ENCODE measurements at places on chromosomes 16 and 17.

GRCh38 chr17:70677783-70678647 lies 508.7 kb downstream of the KCNJ2 start:
- no peak for DNase-seq

GRCh38 chr17:27233776-27234175 lies 60.1 kb upstream of the WSB1 start:
- DNase-seq, result no peak

DNA sequence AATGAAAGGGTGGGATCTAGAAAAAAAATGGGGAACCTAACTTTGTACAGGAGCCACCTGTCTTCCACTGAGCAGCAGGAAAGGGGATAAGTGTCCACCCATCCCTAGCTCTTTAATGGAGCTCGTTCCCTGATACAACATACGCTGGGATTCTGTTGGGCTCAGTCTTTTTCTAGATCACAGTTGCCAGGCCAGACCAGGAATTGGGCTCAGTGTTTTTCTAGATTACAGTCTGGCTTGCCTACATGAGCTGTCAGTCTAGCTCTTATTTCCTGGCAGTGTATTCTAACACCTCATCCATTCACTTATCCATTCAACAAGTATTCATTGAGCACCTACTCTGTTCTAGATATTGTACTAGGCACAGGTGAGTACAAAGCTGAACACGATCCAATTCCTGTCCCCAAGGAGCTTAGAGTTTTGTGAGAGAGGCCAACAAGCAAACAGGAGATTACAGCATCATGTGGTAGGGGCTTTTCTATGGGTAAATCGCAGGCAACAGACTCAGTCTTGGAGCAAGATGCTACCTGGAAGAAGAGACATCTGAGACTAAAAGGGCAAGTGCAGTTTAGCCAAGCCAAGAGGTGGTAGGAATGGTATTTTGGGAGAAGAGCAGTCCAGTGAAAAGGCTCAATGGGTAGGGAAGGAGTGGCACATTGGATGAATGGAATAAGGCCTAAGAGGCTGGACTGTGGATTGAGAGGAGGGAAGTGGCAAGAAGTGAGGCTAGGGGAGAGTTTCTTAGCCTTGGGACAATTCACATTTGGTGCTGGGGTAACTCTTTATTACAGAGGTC lies 138.0 kb upstream of the HS3ST2 start:
- DNase-seq, result no peak

- peak; percentile 47 for DNase-seq
These were observed 1.3 kb downstream of the ZNF821 start for GRCh38 chr16:71882505-71883167.

GRCh38 chr17:1221209-1221608 lies 41.4 kb upstream of the ABR start:
- no peak for DNase-seq

- no peak for DNase-seq
These were observed 2.9 kb downstream of the NKD1 start for GRCh38 chr16:50550866-50551641.

DNA sequence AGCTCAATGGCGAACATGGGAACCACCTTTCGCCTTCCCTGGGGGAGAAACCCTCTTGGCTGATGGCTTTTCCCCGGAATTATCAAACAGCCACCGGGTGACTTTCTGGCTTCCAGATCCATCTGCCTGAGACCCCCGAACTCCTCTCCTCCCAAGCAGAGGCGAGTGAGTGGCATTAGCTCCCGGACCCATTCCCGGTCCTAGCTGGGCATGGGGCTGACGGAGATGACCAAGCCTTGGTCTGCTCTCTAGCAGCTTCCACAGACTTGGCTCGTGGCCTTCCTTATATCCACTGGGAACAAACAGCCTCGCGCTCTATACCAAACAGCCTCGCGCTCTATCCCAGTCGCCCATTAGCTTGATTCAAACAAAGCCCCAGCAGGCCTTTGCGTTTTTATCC lies 62.4 kb downstream of the CCDC182 start:
- DNase-seq, result no peak

- no peak for DNase-seq
These were observed at the start of gene RBFOX1 for GRCh38 chr16:7332611-7333010. Gene RBFOX1, plus strand, starts transcription at chr16:7332845.

GRCh38 chr16:57781741-57782606 lies 20.3 kb downstream of the KIFC3 start:
- no peak for DNase-seq

DNA sequence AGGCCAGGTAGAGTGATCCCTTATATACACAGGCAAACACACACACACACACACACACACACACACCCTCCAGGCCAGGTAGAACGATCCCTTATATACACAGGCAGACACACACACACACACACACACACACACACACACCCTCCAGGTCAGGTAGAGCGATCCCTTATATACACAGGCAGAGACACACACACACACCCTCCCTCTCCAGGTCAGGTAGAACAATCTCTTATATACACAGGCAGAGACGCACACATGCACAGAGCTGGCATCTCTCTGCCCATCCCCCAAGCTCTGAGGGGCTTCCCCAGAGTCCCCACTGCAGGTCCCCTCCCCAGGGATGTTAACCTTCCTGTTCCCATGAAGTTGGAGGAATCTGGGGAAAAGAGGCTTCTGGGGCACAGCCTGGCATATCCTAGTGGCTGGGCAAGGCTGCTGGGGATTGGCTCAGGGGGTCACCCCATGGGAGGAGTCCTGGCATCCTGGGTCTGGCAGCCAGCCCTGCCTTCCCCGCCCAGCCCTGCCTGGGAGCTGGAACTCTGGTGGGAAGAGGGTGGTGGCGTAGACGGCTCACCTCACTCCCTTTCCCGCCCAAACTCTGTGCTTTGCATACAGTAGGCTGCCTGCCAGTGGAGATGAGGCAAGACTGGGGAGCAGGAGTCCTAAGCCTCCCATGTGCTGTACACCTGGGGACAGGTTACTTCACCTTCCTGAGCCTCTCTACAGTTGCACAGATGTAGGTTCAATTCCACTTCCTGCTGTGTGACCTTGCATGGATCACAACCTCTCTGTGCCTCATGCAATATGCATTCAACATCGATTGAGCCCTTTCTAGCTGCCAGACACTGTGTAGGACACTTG lies 41.8 kb downstream of the TEKT5 start:
- no peak for DNase-seq

DNA sequence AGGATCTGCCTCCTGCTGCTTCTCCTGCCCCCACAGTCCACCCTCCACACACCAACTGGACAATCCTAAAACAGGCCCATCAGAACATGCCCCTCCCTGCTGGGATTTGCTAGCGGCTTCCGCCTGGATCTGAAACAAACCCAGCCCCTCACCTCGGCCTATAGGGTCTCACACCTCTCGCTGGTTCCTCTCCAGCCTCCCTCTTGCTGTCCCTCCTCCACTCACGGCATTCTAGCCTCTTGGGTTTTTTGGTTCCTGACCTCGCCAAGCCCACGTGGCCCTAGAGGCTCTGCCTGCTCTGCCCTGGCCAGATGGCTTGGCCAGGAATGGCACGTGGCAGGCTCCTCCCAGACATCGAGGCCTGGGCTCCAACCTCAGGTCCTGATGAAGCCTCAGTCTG lies 15.7 kb upstream of the MTSS2 start:
- DNase-seq, result no peak

DNA sequence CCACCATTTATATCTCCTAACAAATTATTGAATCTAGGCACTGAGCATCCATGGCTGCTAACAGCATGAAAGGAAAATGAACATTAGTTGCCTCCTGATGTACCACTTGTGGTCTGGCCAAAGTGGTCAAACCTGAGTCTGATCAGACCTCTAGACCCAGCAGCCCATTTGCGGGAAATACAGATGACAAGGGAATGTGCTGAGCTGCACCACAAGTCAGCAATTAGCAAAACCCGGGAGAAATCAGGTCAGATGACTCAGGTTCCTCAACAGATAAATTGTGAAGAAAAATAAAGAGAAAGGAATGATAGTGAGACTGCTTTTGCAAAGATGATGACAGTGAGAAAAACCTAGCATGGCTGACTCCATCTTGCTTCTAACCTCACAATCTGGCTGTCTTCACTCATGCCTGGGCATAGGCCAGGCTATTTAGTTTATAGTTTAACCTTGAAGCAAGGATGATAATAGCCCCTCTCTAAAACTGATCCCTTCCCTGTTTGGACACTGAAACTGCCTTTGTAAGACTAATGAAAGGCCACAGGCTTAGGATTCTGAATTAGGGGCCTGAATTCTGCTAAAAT lies 142.7 kb upstream of the ASIC2 start:
- no peak for DNase-seq

DNA sequence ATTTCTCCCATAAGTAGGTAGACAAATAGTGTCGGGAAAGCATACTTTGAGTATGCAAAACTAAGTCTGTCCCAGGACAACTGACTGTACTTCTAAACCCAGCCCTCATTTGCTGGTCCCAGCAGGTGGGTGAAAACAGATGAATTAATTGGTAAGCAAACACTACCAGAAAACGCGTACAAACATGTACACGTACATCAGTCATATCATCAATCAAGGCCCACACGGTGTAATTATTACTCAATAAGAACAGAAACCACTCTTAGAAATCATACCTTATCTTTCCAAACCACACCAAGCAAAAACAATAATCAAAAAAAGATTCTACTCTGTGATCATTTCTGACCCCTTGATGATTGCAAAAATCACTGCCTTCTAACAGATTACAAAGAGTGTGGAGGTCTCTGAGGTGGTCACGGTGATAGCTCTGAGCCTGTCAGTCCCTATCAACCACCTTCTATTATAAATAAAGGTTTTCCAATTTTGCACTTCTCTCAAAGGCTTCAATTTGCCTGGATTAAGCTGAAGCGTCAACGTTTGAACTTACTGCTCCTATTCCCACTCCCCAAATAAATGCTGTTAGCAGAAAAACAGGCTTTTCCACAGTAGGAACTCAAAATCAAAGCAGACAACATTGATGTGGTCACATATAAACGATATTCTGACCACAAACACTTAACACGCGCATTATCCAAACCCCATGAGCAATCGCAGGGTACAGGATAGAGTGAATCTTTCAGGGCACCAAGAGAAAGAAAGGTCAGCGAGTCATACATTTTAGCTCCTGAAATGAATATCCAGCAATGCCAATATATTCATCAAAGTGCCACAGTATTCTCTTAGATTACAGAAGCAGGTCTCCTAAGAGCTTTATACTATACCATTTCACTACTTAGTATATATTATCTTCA lies 211.9 kb downstream of the STX8 start:
- no peak for DNase-seq

DNA sequence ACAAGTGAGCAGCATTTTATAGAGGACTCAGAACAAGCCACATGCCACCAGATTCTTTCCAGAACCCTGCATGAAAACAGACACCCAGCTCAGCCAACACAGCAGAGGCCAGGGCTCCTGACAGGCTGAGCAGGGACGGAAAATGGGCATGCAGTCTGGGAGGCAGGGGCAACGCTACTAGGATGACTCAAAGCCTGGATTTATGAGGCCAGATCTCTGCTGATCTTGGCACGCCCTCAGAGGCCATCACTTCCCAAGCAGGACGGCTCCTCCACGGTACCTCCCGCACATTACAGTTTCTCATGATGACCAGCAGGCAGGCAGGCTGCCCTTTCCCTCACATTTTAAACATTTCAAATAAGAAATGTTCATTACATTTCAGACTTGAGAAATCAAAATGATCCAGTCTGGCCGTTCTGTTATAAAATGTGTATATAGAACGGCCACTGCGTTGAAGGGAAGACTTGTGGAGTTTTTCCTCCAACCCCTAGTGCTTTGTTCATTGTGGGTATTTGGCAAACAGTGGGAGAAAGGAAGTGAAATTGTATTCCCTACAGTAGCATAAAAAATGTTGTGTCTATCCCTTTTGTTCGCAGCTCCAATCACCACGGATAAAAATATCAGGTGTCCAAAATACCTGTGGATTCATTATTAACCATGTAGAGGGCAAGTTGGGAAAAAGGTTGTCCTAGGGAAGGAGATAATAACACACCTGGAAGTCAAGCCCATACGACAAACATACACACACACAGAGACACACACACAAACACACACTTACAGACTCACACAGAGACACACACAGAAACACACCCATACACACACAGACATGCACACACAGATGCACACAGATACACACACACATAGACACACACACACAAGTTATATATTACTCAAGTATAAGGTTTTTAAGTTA lies 64.8 kb upstream of the ADAMTS18 start:
- no peak for DNase-seq

- DNase-seq, result no peak
These were observed 18.7 kb upstream of the ADORA2B start for GRCh38 chr17:15926039-15926740.

- DNase-seq, result no peak
These were observed 119.3 kb downstream of the STX8 start for GRCh38 chr17:9456330-9456729.

GRCh38 chr17:16259926-16260325 lies 42.9 kb downstream of the PIGL start:
- no peak for DNase-seq

DNA sequence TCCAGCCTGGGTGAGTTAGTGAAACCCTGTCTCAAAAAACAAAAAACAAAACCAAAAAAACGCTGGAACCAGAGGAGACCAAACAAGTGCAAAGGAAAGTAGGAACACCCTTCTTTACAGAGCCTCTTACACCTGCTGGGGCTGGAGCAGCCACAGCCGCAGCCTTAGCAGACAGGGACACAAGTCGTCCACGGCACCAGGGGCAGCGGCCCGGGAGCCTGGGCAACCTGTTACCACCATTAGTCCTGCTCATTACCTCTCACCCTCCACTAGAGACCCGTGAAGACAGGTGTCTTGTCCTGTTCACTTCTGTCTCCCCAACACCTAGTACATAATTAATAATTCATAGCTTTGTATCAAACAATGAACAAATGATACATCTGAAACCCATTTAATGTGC lies 83.6 kb downstream of the C16orf78 start:
- DNase-seq, result no peak

GRCh38 chr16:72666267-72666666 lies 381.7 kb downstream of the ZFHX3 start:
- DNase-seq, result no peak

GRCh38 chr16:55204069-55204468 lies 119.9 kb upstream of the IRX6 start:
- DNase-seq, result no peak

GRCh38 chr16:68128577-68129305 lies 43.6 kb downstream of the NFATC3 start:
- DNase-seq, result no peak

- no peak for DNase-seq
These were observed 129.5 kb downstream of the DYNLRB2 start for GRCh38 chr16:80670170-80670865.

- no peak for DNase-seq
These were observed 78.0 kb downstream of the KNOP1 start for GRCh38 chr16:19639986-19640421.

DNA sequence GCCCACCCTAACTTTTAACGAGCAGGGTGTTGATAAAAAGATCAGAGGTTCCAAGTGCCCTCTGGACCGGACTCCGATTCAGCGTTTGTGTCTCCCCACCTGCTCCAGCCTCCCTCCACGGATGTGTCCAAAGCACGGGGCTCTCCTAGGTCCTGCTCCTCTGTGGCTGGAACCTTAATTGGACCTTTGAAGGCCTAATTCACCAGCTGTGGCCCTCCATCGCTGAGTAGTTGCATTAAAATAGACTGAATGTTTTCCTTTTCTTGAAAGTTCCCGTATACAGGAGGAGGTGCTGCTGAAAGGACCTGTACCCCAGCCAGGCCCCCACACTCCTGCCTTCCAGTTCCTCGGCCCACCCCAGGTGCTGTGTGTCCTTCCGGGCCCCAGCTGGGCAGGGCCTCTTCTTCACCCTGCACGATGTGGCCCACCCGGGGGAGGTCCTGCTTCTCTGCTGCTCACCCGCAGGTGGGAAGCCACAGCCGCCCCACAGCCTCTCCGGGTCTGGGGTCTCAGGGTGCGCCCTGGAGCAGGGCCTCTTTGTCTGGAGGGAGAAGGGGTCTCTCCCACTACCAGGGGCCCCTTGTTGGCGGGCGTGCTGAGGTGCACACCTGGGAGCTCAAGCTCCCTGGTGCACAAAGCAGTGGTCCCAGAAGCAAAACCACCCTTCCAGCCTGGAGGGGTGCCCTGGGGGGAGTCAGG lies 1.3 kb upstream of the CACNA1H start:
- no peak for DNase-seq

All from thoracic aorta (tissue), 2 donors.